GM23248 (cell line): ENCODE measurements at places on chromosomes 16 and 17. TPM values are rescaled to one million over a fixed set of nuclear protein-coding genes. Genes with fewer than 3 reads are reported as not detected.
A peak's percentile ranks its signal among the peaks of the same experiment; 100 is the strongest.

DNA sequence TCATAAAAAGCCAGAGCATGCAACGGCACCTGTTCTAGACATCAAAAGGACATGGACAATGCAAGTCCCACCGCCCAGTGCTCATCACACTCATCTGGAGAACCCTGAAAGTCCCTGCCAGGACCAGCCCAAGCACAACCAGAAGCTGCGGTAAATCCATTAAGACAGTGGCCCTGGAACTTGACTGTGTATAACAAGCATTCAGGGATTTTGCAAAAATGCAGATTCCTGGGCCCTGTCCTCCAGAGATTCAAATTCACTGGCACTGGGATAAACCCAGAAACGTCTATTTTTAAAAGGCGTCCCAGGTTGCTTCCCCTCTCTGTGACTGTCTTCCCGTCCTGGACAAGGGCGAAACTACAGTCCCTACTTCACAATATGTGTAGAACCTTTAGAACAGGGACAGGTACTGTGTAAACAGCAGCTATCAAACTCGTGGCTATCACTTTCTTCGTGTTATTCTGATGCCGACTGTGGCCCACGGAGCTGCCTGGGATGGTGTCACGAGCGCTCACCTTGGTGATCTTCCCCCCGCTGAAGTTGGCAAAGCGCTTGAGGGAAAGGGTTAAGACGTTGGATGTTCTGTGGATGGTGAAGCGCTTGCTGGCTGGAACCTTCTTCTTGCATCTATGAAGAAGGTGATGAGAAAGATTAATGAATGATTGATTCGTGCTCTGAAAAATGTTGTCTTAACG is 22.3 kb downstream of the USP36 start:
- no peak for DNase-seq

DNA sequence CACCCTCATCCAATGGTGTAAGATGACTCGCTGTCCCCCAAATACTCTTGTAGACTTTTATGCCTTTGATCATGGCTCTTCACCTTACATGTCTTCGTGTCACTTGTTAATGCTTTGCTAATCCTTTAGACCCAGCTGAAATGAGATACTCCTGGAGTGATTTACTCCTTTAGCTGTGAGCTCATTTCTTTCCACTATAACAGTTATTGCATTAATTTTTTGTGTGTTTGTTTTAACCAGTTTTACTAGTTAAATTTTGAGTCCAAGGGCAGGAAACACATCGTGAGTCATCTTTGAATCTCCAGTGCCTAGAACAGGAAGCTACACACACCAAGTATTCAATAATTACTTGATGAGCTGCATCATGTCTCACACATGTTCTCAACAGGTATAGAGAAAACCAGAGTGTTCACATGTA is 6.5 kb upstream of the CTCF start:
- DNase-seq, result peak; percentile 74

- DNase-seq, result no peak
Measured at GRCh38 chr16:62213763-62214162, 177.5 kb upstream of the CDH8 start.

DNA sequence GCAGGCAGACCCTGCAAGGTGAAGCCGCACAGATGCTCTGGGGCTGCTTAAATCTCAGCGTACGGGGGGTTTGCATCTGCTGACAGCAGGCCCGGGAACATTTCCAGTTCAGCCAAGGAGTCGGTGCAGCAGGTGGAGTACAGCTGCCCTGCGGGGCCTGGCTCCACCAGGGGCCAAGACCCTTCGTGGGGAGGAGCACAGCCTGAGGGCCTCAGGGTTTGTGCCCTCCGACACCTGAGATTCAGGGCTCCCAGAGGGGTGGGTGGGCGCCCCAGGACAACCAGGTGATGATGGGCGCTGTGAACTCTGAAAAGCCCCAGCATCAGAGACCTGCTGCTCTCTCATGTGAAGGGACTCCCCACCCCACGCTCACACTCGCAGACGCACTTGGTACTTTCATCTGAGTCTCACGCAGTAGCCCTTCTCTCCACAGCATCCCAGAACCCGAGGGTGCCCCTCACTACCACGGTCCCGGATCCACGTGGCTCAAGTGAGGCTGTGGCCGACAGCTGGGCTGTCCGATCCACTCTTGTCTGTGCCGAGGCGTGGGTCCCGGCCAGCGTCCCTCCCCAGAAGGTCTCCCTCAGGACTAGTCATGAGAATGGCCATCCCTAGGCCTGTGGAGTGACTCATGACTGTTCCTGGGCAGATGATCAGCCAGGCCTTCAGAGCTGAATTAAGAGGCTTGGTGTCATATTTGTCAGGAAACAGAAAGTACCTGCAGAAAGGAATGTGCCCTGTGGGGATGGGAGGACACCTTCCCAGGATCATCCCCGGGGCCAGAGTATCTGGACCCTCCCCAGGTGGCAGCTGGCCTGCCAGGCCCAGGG is 29.6 kb downstream of the ACSF3 start:
- peak; percentile 22 for DNase-seq

DNA sequence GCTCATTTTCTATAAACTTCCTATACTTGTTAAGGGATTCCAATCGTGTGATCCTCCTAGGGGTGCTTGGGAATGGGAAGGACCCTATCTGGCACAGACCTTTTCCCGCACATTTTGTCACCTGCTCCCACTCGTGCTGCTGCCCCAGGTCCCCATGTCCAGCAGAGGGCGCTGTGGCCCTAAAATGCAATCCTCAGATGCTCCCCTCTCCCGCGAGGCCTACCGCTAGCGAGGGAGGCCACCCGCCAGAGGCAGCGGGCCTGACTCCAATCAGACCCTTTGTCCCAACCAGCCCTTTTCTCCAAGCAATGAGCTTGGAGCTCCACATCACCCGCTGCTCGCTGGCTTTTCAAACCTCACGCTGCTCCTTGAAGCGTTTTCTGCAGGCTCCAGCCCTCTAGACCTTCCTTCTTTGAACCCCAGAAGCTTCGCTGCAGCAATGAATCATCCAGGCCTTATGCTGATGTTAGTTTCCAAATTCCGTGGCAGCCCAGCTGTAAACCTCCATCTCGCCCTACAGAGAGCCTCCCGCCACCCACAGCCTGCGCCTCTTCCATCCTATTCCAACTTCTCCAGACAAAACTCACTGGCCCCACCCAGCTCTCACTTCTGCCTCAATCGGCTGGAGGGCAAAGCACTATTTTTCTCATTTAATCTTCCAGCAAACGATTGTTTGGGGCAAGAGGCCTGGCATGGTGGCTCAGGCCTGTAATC is 23.6 kb upstream of the FZD2 start:
- peak; percentile 91 for DNase-seq

DNA sequence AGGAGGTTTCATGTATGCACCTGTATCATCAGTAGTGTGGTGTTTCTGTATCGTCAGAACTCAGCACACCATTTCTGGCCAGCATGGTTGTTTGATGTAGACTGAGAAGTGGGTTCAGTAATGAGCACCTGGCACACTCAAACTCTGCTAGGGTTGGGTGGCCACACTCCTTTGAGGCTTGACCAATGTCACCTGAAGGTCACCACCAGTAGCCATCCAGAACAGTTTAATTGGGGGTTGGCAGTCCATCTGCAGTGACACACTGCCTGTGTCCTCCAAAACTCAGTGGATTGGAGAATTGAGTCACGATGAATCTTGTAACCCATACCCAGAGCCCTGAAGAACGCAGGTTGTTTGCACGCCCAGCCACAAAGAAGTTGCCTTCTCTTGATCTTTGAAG is 86.8 kb upstream of the HSBP1 start:
- DNase-seq, result no peak

DNA sequence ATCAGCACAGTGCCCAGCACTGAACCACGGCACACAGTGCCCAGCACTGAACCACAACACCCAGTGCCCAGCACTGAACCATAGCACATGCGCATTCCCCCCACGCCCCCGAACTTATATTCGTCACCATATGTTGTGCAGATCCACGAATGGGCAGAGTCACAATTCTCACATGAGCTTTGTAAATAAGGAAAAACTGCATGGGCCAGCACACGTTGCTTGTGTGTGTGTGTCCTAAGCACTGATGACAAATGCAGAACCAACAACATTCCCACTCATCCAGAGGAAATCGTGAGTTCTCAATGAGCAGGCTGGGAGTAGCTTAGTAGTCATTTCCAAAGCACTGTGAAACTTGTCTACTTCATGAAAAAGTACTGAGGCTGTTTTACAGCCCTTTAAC is 70.0 kb downstream of the ADCY9 start:
- no peak for DNase-seq

- DNase-seq, result peak; percentile 95
Measured at GRCh38 chr17:57622683-57623433, 122.2 kb downstream of the CCDC182 start.

GRCh38 chr16:66539623-66540469 is 10.1 kb downstream of the TK2 start:
- no peak for DNase-seq

- no peak for DNase-seq
Measured at GRCh38 chr16:49811644-49812334, 44.1 kb downstream of the ZNF423 start.

DNA sequence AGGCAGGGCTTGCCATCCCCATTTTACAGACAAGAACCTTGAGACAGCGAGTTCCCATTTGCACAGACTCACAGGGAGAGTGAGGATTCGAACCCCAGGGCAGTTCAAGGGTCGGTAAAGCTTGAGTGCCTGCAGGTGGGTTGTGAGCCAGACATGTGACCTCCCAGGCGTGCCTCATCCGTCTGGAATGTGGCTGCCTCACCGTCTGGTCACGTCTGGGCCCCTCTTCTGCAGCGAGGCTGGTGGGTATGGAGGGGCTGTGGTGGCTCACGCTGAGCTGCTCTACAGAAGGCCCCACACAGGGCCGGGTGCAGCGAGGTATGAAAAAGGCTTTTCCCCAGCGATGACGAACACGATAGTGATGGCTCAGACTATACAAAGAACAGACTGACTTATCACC is 35.8 kb upstream of the LHX1 start:
- peak; percentile 18 for DNase-seq

GRCh38 chr16:17723531-17724134 is 252.9 kb upstream of the XYLT1 start:
- DNase-seq, result no peak

GRCh38 chr17:19265755-19266154 is 28.6 kb downstream of the EPN2 start:
- DNase-seq, result no peak

Gene BEAN1
- 0.32 and 1.1 TPM in 2 replicates for total RNA-seq

Gene YPEL2
- 5.8 and 6.6 TPM in 2 replicates for total RNA-seq

Gene CCL4
- total RNA-seq, result not detected in 2 replicates

Gene HSPB9
- not detected in 2 replicates for total RNA-seq

Gene CIAPIN1
- 35.7 TPM in 2 replicates for total RNA-seq

Gene ODAD4
- total RNA-seq, result 0.25 and 0.54 TPM in 2 replicates

Gene ITGA2B
- not detected in 2 replicates for total RNA-seq

Gene CD300LF
- not detected in 2 replicates for total RNA-seq
